Hematopoietic multipotent progenitor cell treated with erythropoietin and hydrocortisone succinate and interleukin-3 and kit ligand, for 4 days (in vitro differentiated cells): ENCODE measurements at places on chromosomes 13 and 19.

DNA sequence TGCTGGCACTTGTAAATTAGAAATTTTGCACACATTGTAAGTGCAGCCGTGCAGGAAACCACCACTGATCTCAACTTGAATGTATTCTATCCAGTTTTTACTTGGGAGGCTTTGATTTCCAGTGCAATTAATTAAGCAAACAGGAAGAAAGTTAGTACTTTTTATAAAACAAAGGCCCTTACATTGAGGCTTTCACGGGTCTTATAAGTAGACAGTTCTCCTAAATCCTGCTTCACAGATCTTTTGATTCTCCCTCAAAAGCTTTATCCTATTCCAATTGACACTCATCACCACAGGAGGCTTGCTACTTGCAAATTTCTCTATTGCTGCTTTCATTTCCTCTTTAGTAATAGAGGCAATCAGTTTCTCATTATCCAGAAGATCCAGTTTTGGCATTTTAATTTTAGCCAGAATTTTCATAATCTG lies 90.1 kb downstream of the ERCC5 start:
- no peak for DNase-seq

- DNase-seq, result no peak
Measured at GRCh38 chr19:1042689-1043511, 3.0 kb downstream of the ABCA7 start.

- DNase-seq, result no peak
Measured at GRCh38 chr13:109802936-109803335, 16.6 kb upstream of the IRS2 start.

DNA sequence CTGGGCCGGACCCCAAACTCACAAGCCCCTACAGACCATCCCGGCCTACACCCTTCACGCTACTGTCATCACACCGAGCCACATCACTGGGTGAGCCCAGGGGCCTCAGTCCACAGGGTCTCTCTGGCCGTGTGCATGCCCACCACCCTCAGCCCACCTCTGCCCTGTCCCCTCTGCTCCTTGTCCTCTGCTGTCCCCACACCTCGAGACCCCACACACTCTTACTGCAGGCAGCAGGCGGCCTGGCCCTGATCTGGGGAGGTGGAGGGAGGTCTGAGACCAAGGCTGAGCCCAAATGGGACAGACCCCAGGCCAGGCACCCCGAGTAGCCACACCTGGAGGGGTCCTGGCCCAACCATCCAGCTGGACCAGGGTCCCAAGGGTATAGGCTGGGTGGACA lies 35.2 kb downstream of the PEPD start:
- DNase-seq, result no peak

GRCh38 chr13:97234236-97234635 lies 12.1 kb downstream of the MBNL2 start:
- no peak for DNase-seq

GRCh38 chr13:83423861-83424260 lies 458.4 kb downstream of the SLITRK1 start:
- DNase-seq, result no peak

DNA sequence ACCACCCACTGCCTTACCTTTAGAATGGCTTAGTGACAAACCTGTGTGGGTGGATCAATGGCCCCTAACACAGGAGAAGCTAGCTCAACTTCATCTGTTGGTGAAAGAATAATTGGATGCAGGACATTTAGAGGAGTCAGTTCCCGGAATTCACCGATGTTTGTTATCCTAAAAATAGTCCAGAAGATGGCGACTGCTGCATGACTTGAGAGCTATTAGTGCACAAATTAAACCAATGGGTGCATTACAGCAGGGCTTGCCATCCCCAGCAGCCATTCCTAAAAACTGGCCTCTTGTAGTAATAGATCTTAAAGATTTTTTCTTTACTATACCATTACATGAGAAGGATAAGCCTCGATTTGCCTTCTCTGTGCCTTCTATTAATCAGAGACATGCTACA lies 46.8 kb upstream of the ZNF726 start:
- no peak for DNase-seq

GRCh38 chr19:8640402-8641004 lies 10.1 kb downstream of the NFILZ start:
- DNase-seq, result peak; percentile 70

- DNase-seq, result no peak
Measured at GRCh38 chr19:45071969-45072790, 4.1 kb downstream of the ZNF296 start.

DNA sequence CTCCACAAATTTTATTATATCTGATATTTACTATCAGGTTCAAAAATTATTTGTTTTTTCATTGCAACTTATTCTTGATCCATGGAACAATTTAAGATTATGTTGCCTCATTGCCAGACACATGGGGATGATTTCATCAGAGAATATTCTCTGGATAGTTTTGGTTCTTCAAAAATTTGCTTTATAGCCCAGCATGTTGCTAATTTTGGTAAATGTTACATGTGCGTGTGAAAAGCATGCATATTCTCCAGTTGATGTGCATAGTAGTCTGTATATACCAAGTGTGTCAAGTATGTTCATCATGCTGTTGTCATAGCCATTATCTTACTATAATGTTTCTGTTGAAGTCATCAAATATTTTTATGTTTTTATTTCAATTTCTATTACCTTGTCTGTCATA lies 122.3 kb downstream of the RFC3 start:
- no peak for DNase-seq

- DNase-seq, result peak; percentile 28
Measured at GRCh38 chr13:27405546-27406134, 18.8 kb upstream of the GTF3A start.
